Spleen (tissue), 13 donors: ENCODE measurements at places on chromosomes 3 and 15. TPM values are rescaled to one million over a fixed set of nuclear protein-coding genes. Genes with fewer than 3 reads are reported as not detected.
A peak's percentile ranks its signal among the peaks of the same experiment; 100 is the strongest.

- no peak for DNase-seq
Measured at GRCh38 chr3:148682997-148683396, 14.7 kb upstream of the AGTR1 start.

GRCh38 chr3:143529018-143529478 is 319.2 kb downstream of the SLC9A9 start:
- peak; percentile 86 for DNase-seq

The SI gene
- not detected for total RNA-seq

The AAGAB gene
- 28.1 TPM for total RNA-seq

DNA sequence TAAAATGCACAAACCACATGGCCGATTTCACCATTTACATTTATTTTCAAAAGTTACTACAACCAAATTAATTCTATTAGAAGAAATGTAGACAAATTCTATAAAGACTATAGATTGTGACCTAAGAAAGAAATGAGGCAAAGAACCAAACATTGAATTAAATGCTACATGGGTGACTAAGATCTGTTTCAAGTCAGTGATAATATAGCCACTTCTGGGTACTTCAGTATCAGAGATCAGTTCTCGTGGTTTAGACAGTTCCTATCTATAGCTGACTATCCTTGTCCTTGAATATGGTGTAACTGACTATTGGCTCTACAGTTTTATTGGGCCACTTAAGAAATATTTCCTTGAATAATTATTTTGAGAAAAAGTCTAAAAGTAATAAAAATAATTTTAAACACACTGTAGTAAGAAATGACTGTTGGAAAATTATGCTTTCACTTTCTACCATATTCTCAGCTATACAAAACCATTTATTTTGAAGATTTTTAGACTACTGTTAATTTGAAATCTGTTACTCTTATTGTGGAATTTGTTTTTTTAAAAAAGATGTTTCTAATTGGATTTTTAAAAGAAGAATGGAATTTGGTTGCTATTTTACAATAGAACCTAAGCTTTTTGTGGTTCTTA is 14.1 kb downstream of the KCNMB3 start:
- no peak for DNase-seq

The PPP1R14D gene
- total RNA-seq: not detected

DNA sequence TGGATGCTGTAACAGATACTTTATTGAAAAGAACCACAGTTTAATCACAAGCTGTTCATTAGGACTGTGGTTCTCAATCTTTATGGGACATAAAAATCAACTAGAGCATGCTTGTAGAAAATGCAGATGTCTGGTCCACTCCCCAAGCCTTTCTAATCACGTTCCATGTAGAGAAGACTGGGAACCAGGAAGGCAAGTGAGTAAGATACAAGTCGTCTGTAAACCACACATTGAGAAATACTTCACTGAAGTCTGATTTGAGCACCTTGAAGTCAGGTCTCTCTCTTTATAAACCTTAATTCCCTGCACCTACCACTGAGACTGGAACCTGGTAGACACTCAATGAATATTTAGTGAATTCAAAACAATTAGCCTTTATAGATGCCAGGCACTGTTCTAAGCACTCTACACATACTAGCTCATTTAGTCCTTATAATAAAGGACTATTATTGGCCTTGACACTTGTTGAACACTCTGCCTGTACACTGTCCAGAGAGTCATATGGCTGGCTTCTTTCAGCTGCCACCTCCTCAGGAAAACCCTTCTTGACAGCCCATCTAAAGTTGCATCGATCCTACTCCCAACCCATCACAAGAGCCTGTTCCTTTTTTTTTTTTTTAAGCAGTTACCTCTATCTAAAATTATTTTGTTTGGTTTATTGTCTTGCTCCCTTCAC is 59.0 kb upstream of the CMSS1 start:
- DNase-seq: no peak

- DNase-seq: no peak
Measured at GRCh38 chr3:157515398-157515797, 12.2 kb upstream of the VEPH1 start.

DNA sequence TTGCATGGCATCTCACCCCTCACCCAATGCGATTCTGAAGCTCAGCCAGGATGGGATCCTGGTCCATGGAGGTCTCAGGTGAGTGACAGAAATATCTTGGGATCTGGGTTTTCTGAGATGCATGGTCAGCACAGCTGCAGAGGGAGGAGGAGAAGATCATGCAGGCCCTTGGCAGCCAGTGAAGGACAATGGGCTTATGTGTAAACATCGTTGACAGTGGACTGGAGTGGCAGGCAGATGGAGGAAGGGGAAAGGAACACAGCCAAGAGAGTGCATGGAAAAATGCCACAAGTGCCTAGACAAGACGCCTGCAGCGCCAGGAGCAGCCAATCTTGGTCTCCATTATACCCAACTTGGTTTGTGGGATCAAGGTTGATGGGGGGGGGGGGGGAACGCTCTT is 347.9 kb downstream of the MCTP2 start:
- DNase-seq: no peak

The GRIP2 gene
- 3.7 TPM for total RNA-seq

The GOLGA6L24 gene
- total RNA-seq: not detected

DNA sequence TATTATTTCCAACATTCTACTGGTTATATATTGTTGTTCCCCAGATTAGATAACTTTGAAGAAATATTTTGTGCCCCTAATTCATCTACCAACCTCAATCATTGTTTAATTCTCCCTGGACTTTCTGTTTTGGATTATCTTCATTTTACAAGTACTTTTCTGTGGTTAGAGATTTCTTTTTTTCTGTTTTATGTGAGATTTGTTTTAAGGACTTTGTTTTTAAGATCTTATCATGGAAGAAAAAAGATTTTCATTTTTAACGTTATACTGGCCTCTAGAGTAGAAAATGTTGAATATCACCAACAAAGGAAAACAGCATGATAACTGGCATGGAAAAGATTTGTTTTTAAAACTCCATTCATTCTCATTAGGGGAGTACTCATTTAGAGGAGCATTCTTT is 210.9 kb upstream of the KCNMB2 start:
- DNase-seq: no peak

DNA sequence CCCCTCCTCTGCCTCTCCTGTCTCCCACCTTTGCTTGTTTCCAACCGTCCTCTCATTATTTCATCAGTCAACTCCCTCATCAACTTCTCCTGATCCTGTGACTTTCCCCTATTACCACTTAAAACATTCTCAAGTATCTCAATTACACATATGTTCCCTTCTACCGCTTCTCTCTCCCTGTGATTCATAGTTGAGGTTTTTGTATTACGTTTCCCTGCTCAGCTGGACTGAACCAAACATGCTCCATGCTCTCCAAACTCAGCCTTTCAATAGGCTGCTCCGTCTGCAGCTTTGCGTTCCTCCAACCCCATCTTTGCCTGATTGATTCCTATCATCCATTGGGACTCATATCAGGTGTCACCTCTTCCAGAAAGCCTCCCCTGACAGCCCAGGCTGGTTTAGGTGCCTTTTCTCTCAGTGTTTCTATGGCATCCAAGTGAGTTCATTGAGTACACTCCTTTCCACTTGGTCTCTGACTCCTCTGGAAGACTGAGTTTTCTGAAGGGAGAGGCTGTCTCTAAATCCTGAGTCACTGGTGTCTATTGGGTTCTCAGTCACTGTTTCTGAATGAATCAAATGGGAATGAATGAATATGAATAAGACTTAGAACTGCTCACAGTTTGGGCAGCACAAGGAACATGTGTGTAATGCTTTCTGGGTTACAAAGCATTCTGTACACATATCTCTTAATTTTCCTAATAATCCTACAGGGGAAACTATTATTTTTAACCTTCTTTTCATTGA is 56.4 kb downstream of the PLD1 start:
- DNase-seq: no peak

GRCh38 chr3:11719406-11720303 is 75.9 kb upstream of the VGLL4 start:
- peak; percentile 94 for DNase-seq

GRCh38 chr3:63228677-63229076 is 49.4 kb upstream of the SYNPR start:
- no peak for DNase-seq

The COL7A1 gene
- total RNA-seq: 24.7 TPM

DNA sequence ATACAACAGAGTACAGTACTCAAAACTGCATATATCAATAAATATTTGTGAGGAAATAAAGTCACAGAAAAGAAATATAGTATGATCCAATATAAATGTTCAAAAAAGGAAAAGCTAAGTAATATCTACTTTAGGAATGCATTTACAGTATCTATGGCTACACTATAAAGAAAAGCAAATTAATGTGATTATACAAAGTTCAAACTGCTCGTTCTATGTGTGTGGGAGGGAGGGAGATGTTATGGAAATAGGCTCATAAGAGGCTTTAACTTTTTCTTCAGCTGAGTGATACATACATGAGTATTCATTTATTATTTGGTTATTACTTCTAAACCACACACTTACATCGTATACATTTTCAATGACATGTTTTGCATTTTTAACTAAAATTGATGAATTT is 377.7 kb upstream of the AGTR1 start:
- no peak for DNase-seq

DNA sequence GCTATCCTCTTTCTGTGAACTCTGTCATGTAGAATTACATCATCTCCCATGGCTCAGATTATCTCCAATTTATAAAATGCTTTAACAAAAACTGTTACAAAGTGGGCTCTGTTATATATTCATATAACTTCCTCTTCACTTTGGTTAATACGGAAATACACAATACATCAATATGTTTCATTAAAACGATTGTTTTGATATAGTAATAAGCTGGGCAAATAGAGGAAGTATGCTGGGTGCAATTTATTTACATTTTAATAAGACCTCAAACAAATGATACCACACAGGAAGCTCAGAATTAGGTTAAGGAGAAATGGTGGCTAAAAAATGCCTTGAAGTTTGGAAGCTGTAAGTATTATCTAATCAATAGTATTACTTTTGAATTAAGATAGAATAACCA is 331.0 kb downstream of the ZBTB20 start:
- DNase-seq: no peak

- no peak for DNase-seq
Measured at GRCh38 chr3:176757429-176757828, 439.9 kb downstream of the TBL1XR1 start.

DNA sequence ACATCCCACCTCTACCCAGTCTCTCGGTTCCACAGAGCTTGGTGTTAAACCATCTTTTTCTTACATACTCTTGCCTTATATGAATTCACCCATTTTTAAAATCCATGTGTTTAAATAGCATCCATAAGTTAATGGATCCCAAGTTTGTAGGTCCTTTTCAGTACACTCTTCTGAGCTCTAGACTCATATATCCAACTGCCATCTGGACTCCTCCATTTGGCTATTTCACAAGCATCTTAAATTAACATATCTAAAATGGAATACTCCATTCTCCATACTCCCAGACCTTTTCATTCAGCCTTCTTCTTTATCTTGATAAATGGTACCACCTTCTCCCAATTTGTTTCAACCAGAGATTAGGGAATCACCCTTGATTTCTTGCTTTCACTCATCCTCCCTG is 113.4 kb downstream of the CHST2 start:
- DNase-seq: no peak

The ZCWPW2 gene
- 0.76 TPM for total RNA-seq

- DNase-seq: no peak
Measured at GRCh38 chr3:66642019-66642418, 141.2 kb upstream of the LRIG1 start.

DNA sequence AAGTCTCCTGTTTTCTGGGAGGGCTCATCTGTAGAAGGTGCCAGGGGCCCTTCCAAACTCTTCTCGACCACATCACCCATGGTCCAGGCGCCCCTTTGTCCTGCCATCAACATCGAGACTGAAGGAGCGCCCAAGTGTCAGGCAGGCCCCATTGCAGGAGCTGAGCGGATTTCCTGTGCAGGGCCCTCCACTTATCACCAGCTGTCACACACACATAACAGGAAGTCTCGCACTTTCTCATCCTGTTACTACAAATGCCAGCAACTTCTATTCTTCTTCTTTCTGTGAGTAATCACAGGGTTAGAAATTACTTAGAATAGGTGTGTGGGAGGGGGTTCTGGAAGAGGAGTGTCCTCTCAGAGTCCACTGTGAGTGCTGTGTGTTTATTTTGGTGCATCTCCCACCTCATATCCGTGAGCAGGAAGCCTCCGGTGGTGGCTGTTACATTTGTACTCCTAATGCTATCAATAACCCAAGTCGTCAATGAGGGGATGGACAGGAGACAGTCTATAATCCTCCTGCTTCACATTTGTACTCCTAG is at the start of gene KLHL6:
Gene KLHL6, minus strand, starts transcription at position 166 of the 541 bp plus-strand sequence. Its CDS starts 53 bp downstream, at position 113.
- peak; percentile 93 for DNase-seq

The FANCD2 gene
- 19.5 TPM for total RNA-seq

GRCh38 chr15:60853109-60853508 is 374.2 kb upstream of the ICE2 start:
- no peak for DNase-seq

The ZIC4 gene
- total RNA-seq: not detected

- no peak for DNase-seq
Measured at GRCh38 chr15:40217166-40217824, 21.6 kb upstream of the PAK6 start.

- no peak for DNase-seq
Measured at GRCh38 chr3:80233576-80233975, 465.8 kb upstream of the ROBO1 start.

- no peak for DNase-seq
Measured at GRCh38 chr3:72803573-72803972, 44.7 kb downstream of the SHQ1 start.

DNA sequence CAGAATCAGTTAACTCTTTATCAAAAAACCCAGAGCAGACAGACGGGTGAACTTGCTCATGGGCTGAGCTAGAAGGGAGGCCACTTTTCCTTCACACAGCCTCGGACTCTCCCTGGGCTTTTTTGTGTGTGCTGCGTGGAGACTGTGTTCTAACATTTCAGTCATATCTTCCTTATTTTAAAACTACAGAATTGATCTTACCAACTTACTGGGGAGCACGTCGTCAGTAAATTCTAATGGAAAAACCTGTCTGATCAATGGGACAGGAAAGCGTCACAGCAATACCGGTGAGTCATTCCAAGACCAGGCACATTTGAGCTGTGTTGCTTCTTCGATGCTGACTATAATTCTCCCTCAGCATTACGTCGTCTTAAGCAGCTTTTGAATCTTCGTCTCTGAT is 145.1 kb downstream of the LPP start:
- no peak for DNase-seq

GRCh38 chr3:100046986-100047385 is 67.3 kb downstream of the FILIP1L start:
- DNase-seq: no peak

DNA sequence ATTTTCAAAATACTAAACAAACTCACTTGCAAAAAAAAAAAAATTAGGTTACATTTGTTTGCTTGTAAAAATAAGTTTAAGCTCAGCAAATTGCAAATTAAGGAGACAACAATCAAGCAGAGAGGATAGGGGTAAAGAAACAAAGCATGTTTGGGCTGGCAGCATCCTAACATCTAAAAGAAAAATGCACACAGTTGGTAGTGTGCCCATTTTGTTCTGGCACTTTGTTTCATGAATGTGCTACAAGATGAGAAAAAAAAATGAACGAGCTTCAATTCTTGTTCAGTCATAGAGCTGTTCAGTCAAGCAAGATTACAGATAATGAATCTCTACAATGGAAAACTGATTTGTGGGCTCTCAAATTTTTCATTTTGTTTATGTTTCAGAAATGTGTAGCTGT is 17.7 kb upstream of the ZBBX start:
- no peak for DNase-seq

GRCh38 chr3:55180936-55181535 is 253.2 kb upstream of the LRTM1 start:
- DNase-seq: no peak
